Peyer's patch (tissue), 4 donors: ENCODE measurements at places on chromosomes 6 and 20. TPM values are rescaled to one million over a fixed set of nuclear protein-coding genes. Genes with fewer than 3 reads are reported as not detected.

The FNDC11 gene
- not detected for total RNA-seq

DNA sequence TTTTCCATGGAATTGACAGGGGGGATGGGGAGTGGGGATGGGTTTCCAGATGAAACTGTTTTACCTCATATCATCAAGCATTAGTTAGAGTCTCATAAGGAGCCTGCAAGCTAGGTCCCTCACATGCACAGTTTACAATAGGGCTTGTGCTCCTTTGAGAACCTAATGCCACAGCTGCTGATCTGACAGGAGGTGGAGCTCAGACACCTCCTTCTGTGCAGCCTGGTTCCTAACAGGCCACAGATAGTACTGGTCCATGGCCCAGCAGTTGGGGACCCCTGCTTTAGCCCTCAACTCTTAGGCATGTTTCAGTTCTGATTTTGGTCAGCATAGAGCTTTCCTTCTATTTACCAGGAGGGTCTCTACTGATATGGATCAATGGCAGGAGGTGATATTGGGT is 251.6 kb downstream of the LAMA2 start:
- no peak for DNase-seq

The SMOC2 gene
- 10.7 TPM for total RNA-seq

- DNase-seq = no peak
These were observed 120.4 kb downstream of the MYLK4 start for GRCh38 chr6:2630359-2630758.

The C6orf132 gene
- 94.6 TPM for total RNA-seq

- DNase-seq = no peak
These were observed 101.1 kb upstream of the CDYL start for GRCh38 chr6:4675121-4675520.
